SK-N-DZ (cell line): ENCODE measurements at places on chromosomes 16 and 17.
A peak's percentile ranks its signal among the peaks of the same experiment; 100 is the strongest.

GRCh38 chr16:80344570-80344969 is 196.2 kb upstream of the DYNLRB2 start:
- no peak for DNase-seq

DNA sequence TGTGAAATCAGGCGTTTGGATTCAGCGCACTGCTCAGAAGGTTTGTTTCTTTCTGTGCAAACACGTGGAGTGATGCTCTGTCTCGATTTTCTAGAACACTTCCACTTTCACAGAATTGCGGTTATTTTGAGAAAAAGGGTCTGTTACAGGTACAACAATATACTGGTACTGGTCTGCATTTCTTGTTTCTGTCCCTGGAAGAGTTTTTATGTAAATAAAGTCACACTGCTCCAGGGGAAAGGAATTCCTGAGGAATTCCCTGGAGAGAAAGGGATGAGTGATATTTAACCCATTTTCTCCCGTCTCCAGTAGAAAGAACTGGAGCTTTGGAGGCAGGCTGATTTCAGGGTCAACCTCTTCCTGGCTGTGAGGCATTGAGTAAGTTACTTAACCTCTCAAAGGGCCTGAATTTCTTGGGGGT is 16.2 kb upstream of the RMI2 start:
- DNase-seq = no peak

DNA sequence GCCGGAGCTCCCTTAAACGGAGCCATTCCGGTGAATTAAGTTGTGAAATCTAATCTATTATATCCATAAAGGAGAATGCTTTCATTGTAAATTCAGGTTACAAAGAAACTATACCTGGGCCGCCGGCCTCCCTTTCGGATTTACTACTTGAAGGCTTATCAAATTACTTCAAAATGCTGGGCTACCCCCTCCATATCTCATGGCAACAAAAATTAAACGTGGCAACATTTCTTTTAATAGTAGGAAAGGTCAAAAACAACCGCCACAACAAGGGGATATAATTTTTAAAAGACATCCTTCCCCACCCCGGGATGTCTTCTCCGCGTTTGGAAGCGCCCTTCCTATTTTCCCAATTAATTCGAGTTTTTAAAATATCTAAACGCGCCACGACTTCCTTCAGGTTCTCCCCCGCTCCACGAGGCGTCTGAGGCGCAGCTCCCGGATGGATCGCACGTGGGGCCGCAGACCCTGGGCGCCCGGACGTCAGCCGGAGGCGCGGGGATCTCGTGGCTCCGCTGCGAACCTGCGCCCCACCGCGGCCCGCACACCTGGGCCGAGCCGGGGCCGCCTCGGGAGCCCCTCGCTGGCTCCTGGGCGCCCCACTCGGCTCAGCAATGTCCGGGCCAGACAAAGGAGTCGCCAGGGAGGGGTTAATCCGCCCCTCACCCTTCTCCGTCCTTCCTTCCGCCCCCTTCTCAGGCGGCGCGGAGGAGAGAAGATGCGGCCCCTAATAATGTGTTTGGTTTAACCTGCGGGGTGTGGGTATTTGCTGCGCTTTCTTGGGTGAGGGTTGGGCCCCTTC is 47.4 kb upstream of the SLC38A10 start:
- DNase-seq = no peak

- no peak for DNase-seq
Measured at GRCh38 chr17:44086364-44087311, 16.1 kb downstream of the G6PC3 start.

DNA sequence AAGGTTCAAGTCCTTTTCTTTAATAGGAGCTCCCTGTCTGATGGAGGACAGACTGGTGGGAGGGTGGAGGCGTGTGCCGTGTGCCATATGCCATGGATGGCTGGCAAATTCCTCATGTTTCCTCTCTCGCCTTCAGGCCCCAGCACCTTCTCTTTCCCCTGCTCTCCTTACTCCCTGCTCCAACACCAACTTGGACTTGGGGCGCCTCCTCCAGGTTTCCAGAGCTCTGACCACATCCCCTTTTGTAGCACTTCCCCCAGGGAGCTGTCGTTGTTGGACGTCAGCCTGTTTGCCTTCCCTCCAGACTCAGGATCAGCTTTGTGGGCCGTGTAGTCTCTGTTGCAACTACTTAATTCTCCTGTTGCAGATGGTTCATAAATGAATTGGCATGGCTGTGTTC is 30.7 kb downstream of the TMC7 start:
- DNase-seq = no peak

DNA sequence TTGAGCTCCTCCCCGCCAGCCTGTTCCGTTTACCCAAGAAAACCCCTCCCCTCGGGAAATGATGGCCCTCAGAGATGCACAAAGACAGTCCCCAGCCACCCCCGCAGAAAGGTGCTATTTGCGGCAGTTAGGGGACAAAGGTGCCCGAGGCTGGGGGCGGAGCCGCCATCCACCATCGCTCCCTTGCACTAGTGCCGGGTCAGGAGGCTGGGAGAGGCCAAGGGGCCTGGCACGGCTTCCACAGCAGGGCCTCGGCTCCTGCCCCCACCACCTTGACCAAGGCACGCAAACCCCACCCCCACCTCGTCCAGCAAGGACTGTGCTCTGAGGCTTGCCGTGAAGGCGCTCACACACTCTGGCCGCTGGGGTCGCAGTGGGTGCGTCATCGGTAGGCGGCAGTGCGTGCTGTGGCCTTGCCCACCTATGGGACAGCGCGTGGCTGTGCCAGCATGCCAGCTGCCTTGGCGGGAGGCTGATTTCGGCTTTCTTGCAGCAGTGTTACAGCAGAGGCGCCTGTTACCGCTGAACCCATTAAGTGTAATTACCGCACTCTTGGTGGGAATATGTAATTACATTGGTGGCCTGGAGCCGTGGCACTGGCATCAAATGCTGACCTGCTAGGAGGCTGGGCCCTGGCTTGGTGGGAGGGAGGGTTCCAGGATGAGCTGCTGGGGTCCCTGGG is 31.8 kb downstream of the TPSG1 start:
- DNase-seq = no peak

- no peak for DNase-seq
Measured at GRCh38 chr17:55699181-55699860, 23.3 kb downstream of the TMEM100 start.

DNA sequence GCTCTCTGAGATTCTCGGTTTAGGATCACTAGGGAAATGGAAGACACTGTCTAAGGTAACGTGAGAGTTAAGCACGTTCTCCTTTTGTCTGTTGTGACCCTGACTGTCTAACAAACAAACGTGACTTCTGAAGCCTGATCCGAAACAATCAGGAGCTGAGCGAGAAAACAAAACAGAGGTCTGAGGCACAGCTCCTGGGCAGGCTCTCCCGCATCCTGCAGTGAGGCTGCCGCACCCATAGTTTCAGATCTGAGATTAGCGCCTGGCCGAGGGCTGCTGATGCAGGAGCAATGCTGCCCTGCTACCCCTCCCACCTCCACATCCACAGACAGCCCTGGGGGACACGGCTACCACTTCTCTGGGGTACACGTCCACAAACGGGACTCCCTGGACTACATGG is 46.7 kb downstream of the RNF157 start:
- DNase-seq = peak; percentile 25

GRCh38 chr16:86729686-86730085 is 151.3 kb downstream of the FOXL1 start:
- DNase-seq = no peak

GRCh38 chr17:7841915-7842379 is 7.9 kb downstream of the KDM6B start:
- peak; percentile 91 for DNase-seq

GRCh38 chr16:48611329-48612137 is 1.6 kb upstream of the N4BP1 start:
- no peak for DNase-seq

GRCh38 chr17:43628089-43628650 is 33.6 kb downstream of the MEOX1 start:
- no peak for DNase-seq
